Ovary (tissue), 10 donors: ENCODE measurements at places on chromosomes 12 and 14. TPM values are rescaled to one million over a fixed set of nuclear protein-coding genes. Genes with fewer than 3 reads are reported as not detected.

Gene TSHR
- 0.41 TPM for total RNA-seq

Gene TAS2R46
- total RNA-seq: 0.54 TPM

DNA sequence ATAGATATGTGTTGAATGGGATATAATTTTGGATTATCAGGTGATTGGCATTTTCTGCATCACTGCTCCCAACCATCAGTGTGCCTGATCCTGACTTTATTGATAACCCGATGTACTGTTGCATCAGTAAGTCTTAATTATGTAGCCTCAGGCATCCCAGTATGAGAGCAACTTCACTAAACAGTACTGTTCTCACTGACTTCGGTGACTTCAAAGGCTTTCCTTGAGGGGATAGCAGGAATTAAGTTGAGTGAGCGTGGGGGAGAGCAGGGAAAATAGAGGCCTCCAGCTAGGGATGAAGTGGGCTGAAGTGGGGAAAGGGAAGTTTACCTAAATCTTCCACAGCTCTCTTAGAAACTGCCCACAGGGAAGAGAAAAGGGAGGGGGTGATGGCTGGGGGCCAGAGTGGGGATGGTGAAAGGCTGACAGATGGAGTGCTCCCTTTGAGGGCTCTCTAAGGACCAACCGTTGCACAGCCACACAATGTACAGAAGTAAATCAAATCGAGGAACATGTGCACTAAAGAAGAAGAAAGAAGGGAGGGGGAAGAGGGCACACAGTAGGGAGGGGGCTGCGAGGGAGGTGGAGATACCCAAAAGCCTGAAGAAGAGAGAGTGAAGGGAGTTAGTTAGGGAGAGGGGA lies 10.7 kb upstream of the NEUROD4 start:
- DNase-seq: no peak

DNA sequence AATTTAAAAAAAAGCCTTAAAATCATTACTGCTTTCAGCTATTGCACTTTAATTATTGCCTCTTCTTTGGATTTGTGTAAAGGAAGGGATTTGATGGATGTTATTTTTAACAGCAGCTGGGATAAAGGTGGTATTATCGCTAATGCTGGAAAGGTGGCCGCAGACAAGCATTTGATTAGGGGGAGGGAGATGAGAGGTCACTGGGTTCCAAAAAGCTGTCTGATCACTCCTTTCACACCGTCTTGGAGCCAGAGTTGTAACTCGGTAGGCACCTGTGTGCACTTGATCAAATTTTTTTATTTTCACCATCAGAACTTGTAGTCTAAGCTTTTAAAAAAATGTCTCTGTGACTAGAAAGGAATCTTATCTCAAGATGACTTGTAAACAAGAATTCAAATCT lies 99.8 kb downstream of the AKAP6 start:
- DNase-seq: no peak

DNA sequence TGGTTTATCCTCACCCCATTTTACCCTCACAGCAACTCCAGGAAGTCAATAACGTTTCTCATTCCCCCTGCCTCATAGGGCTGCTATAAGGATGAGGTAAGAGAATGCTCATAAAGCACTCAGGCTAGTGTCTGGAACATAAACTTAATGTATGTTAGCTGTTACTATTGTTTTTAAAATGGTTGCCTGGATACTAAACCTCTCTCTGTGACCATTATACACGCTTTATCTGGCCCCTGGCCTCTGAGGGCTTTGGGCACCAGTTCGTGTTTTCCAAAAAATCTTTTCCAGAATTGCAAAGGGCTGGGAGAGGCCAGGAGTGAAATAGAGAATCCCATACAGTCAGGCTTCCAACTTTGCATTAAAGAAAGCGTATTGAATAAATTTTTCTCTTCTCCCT lies 113.9 kb downstream of the KTN1 start:
- no peak for DNase-seq

Gene MMP17
- total RNA-seq: 12.3 TPM

Gene PPFIA2
- total RNA-seq: 3.4 TPM

Gene KRT73
- total RNA-seq: not detected

GRCh38 chr12:131258398-131258797 lies 304.7 kb downstream of the ADGRD1 start:
- no peak for DNase-seq

DNA sequence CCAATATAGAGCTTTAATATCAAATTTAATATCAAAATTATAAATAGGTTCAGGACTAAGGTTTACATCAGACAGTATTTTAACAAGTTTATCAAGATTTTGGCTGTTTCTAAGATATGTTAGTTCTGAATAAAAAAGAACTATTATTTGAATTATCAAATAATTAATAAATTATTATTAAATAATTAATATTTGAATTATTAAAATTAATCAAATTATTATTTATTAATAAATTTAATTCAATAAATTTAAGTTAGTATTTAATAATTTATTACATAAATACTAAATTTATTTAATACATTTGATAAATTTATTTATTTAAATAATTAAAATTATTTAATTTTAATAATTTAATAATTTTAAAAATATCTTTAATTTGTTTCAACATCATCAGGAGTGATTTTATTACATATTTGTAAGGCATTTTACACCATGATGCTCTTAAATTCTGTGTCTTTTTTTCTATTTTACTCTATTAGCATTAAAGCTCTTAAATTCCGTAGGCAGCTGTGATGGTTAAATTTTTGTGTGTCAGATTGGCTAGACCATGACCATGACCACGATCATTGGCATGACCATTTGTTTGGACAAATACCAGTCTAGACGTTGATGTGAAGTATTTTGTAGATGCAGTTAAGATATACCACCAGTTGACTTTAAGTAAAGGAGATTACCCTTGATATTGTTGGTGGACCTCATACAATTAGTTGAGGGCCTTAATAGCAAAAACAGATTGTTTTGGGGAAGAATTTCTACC lies 82.6 kb downstream of the BBS10 start:
- no peak for DNase-seq

DNA sequence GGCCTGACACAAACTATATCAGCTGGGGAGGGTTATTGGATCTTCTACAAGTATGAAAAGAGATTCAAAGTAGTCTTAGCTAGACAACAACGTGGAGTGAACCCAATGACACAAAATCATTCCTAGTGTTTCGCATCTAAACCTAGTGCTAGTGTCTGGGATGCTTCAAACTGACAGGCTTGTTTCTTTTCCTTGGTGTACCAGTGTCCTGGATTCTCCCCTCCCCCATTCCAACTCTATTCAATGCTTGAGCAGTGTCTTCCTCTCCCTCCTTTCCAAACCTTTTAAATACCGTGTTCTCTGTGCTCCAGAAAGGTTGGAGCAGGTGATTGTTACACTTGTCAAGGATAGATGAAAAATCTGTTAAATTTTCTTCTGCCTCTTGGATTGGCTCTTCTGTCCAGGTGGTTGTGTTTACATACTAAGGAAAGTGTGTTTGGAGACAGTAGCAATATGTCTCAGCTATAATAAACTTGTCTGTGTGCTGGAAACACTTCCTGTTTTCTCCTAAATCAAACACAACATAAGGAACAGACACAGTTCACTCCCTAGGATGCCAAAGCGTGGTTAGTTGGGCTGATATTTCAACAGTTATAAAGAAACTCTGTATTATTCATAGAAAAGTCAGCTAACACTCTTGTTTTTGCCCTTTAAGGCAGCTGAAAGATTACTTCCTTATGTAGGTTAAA lies 14.4 kb upstream of the GUCY2C start:
- no peak for DNase-seq

DNA sequence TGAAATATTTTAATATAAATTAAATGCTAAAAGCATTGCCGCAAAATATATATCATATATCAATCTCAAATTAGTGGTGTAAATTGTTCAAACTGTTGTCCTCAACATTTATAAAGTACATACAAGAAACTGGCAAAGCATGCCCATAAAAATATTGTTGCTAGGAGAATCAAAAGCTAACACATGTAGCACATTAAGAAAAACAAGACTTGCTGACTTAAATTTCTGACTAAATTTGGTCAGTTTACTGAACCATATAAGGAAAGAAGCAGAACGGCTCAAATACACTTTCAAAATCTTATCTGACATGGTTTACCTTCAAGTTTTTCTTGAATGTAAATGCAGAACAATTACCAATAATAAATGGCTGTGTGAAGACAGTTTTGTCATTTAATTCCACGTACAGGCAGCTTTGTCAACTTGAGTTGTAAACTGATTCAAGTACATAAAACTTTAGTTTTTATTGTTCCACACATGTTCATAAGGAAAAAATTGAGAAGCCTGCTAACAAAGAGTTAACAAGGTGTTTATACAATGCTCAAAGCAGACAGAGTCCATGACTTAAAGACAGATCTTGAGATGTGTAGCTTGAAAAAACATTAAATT lies 50.4 kb downstream of the PPP1R12A start:
- DNase-seq: no peak

DNA sequence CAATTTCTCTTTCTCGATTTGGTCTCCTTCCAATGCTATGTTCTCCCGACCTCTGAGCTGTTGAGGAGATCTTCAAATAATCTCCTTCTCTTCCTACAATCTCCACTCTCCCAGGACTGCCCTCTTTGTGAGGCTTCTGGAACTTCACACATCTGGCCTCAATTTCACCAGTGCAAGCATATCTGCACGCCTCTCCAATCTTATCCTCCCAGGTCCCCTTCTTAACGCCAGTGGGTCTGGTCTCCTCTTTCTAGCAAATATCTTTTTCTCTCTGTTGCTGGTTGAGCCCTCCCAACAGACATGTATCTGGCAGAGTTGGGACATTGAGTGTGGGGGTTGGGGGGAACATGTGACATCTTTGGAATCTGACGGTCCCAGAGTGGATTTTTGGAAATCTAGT lies 17.9 kb downstream of the RTL1 start:
- peak; percentile 16 for DNase-seq

GRCh38 chr12:102299731-102300130 lies 102.1 kb upstream of the PMCH start:
- no peak for DNase-seq

Gene NT5DC3
- 8.7 TPM for total RNA-seq

Gene SELPLG
- total RNA-seq: 2.5 TPM

Gene FBLN5
- 140 TPM for total RNA-seq

DNA sequence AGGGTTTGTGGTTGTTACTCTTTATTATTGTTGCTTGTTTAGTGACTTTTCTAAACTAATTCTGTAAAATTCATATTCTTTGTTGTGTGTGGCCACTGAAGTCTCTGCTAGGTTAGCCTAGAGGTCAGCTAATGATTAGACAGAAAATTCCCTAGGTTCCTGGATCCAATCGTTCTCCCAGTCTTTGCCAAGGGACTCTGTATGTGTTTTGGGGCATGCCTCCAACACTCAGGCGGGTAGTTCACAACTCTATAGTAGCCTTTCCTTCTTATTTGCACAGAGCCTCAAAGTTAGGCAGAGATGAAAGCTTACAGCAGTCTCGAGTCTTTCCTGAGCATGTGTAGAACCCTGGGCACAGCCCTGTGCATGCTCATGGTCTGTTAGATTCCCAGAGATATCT lies 32.7 kb upstream of the RIN3 start:
- no peak for DNase-seq

GRCh38 chr12:26523708-26524150 lies 309.3 kb downstream of the ITPR2 start:
- DNase-seq: peak; percentile 82

GRCh38 chr12:117124421-117125271 lies 25.4 kb upstream of the TESC start:
- no peak for DNase-seq

- DNase-seq: no peak
These were observed 1210.8 kb downstream of the GALC start for GRCh38 chr14:86782092-86782580.

- no peak for DNase-seq
These were observed 75.3 kb downstream of the AACS start for GRCh38 chr12:125140279-125141209.

- no peak for DNase-seq
These were observed 15.2 kb downstream of the FBXO33 start for GRCh38 chr14:39417014-39417413.

- no peak for DNase-seq
These were observed 427.5 kb upstream of the MIS18BP1 start for GRCh38 chr14:45680531-45680930.

DNA sequence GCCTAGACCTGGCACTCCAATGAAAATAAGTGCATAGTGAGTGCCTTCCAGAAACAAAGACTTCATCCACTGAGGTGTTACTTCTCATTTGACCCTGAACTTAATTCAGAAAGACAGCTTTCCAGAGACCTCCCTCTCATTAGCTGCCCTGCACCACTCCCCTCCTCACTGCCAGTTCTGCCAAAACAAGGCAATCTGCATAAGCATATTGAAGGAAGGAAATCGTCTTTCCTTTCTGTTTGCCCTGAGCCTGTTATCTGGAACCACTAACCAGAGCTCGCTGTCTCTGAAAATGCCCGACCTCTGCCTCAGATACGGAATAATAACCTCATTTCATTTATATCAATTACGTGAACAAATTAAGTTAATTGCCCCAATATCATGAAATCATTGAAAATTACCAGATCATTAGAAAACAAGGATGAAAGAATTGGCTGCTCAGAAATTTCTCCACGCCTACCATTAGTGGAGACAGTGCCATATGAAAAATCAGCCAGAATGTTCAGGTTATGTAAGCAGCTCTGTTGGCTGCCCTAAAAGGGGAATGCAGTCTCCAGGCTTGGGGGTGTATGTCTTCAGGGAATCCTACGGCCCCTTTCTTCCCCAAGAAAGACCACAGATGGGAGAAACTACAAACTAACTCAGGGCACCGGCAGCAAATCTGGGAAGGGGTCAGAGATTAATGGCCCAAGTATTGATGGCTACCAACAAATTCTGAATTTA lies 149.9 kb upstream of the FKBP4 start:
- no peak for DNase-seq

Gene SLC22A17
- total RNA-seq: 38.5 TPM

DNA sequence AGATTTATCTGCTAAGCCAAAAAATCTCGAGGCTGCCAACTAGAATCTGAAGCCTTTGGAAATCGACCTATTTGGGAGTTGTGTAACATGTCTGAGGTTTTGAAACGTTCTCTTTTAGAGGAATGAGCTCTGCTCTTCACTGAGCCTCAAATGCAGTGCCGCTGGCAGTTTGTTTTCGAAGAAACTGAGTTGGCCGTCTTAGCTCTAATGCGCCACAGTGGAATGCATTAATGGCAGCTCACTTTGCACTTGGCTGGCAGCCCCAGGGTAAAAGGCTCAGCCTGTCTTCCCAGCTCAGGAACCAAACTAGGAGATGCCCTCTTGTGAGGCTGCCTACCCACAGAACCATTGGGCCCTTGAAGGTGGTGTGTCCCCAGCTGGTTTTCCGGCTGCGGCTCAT lies 53.8 kb downstream of the SFSWAP start:
- DNase-seq: no peak
